Hematopoietic multipotent progenitor cell treated with erythropoietin and hydrocortisone succinate and interleukin-3 and kit ligand, for 17 days (in vitro differentiated cells): ENCODE measurements at places on chromosomes 16 and 17.

- DNase-seq = no peak
Measured at GRCh38 chr17:45334701-45335677, 18.2 kb upstream of the MAP3K14 start.

DNA sequence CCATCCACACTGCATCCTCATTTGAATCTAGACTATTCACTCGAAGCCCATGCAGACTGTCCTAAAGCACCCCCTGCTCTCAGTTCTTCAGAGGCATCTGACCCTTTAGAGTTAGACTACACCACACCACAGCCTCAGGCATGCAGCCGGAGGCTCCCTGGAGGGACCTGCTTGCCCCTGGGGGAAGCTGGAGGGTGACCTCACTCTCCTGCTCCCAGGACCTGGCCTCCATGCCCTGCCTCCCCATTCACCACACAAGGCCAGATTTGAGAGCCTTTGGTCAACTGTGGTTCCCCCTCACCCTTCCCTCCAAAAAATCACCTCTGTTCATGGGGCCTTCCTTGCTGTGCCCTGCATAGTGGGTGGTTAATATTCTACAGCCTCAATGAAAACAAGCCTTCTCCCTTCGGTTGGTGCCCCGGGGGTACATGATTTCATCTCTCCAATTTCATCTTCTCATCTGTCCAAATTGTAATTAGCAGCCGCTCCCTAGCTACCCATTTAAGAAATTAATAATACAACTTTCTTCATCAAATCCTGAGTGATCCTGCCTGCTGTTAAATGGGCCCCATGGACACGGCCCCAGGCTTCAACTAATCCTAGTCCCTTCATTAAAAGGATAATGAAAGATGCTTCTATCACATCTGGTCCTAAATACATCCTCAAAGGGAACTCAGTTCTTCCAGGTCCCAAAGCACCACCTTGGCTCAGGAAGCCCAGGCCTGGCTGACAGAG lies 24.4 kb downstream of the ABCC12 start:
- no peak for DNase-seq

DNA sequence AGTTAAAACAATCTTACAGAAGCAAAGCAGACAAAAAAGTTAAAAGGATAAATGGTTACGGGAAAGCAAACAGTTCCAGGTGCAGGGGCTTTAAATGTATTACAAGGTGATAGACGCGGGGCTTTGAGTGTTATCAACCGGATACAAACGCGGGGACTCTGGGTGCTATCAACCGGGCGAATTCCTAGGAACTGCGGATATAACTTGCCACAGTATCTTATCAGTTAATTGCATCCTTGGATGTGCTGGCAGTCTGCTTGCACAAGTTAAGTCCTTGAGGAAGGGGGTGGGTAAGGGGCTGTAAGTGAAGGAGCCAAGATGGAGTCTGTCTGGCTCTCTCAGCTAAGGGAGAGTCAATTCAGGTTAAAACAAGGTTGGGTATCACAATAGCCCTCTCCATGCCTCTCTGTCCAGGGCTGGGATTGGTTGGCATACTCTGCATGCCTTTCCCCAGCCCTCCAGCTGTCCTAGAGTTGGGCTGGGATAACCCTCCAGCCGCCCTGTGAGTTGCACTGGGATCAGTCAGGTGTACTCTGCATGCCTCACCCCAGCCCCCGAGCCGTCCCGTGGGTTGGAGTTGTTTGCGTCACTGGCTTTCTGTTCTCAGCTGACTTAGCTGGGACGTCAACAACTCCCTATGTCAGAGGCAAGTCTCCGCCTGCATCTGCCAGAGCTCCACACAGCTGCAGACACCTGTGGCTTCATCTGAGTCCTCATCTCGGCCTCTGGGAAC lies 40.9 kb downstream of the TMEM235 start:
- DNase-seq = peak; percentile 22

DNA sequence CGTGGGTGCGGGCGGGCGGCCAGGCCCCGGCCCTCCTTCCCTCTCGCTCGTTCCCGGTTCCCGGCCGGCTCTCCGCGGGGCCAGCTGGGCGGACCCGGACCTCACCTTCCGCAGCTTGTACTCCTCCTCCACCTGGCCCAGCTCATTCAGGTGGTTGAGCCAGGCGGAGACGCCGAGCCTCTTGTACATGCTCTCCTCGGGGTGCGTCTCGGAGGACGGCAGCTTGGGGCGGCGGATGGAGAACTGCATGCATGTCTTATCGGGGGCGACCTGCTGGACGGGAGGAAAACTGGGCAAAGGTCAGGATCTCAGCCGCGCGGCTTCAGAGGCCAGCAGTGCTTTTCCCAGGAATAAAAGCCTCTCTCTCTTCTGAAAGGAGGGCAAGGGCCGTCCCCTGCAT lies 85.4 kb downstream of the TBC1D16 start:
- DNase-seq = no peak

GRCh38 chr16:81946206-81946605 lies 65.1 kb downstream of the SDR42E1 start:
- DNase-seq = no peak

- DNase-seq = no peak
Measured at GRCh38 chr17:5019475-5019956, 15.7 kb downstream of the SLC52A1 start.

GRCh38 chr17:48294020-48294805 lies 135.8 kb downstream of the SKAP1 start:
- no peak for DNase-seq

DNA sequence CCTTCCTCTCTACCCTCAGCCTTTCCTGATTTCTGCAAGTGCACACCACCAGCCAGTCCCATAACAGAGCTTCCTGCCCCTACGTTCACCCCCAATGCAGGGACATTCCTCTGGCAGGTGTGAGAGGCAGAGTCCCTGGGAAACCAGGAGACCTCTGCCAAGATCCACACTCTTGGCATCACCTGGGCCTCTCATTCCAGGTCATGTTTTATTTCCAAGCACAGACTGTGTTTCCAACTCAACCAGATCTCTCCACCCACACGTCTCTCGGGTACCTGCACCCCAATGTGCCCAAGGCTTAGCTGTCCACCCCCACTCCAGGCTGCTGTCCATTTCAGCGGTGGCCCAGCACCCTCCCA lies 21.0 kb upstream of the PHB1 start:
- DNase-seq = no peak

GRCh38 chr17:8475781-8476180 lies 40.1 kb downstream of the NDEL1 start:
- no peak for DNase-seq

DNA sequence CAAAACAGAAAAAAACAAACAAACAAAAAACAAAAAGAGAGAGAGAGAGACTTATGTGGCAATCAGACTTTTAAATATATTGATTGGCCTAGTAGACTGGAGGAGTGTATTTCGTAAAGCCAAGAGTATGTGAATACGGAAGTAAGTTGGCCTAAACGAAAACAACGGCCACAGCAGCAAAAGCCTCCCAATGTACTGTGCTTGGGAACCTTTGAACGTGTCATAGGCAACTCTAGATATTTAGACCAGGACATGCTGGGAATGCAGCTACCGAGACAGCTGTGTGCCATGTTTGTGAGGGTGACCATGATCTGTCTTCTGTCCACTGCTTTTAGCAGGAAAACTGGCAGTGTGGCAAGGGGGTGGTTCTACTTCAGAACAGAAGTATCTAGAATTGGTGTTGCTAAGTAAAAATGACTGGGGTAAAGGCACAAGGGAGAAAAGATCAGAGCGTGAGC lies 7.4 kb downstream of the MAF start:
- no peak for DNase-seq

DNA sequence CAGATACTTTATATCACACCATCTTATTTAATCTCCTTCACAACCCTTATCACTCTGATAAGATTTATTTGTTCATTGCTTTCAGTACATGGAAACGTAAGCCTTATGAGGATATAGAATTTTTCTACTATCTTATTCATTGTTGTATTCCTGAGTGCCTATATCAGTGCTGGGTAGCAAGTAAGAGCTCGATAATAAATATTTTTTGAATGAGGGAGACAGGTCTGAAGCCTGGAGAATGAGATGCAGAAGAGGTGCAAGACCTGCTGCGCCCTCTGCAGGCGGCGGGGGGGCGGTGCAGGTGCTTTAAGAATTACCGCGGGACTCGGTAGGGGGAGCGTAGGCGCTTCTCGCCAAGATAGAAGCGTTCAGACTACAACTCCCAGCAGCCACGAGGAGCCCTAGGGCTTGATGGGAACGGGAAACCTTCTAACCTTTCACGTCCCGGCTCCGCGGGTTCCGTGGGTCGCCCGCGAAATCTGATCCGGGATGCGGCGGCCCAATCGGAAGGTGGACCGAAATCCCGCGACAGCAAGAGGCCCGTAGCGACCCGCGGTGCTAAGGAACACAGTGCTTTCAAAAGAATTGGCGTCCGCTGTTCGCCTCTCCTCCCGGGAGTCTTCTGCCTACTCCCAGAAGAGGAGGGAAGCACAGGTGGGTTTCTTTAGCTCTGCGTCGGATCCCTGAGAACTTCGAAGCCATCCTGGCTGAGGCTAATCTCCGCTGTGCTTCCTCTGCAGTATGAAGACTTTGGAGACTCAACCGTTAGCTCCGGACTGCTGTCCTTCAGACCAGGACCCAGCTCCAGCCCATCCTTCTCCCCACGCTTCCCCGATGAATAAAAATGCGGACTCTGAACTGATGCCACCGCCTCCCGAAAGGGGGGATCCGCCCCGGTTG lies at the start of gene WRAP53:
TSS of gene WRAP53 (plus strand) at position 570 of the 900 bp plus-strand sequence. CDS start at position 742, 172 bp downstream.
- peak; percentile 97 for DNase-seq

DNA sequence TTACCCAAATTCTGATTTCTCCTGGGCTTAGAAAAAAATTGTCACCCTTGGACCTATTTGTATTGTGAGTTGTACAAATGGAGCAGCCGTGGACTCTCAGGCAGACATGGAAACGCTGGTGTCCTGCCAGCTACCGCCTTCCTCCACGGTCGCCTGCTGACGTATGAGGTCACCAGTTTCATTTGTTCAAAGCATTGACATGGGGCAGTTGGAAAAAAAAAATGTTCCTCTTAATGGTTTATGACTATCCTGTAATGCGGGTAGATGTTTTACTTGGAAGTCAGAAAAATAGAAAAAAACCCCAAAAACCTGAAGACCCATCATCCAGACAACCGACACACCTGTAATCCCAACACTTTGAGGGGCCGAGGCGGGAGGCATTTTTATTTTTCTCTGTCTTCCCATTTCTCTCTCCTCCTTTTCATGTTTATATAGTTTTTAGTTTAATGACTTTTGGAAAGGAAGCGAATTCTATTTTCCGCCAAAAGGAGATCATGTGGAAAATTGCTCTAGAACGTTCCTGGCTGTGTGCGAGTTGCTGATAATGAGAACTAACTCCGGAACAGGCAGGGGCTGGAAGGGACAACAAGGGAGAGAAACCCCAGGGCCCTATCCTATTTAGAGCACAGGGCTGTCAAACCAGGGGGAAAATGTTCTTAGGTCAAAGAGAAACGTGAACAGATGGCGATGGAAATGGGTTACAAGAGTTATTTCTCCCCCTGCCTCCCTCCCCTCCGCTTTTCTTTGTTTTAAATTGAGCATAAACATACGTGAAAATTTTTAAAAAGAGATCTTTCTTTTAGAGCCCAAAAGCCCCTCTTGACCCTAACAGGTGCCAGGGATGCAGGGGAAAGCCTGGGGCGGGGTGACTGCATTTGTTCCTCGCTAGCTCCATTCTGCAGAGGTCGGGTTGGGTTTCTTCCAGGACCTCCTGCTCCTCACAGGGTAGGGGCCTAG lies 13.7 kb downstream of the DNAH17 start:
- no peak for DNase-seq

GRCh38 chr16:30185683-30186421 lies 2.5 kb downstream of the CORO1A start:
- DNase-seq = no peak

DNA sequence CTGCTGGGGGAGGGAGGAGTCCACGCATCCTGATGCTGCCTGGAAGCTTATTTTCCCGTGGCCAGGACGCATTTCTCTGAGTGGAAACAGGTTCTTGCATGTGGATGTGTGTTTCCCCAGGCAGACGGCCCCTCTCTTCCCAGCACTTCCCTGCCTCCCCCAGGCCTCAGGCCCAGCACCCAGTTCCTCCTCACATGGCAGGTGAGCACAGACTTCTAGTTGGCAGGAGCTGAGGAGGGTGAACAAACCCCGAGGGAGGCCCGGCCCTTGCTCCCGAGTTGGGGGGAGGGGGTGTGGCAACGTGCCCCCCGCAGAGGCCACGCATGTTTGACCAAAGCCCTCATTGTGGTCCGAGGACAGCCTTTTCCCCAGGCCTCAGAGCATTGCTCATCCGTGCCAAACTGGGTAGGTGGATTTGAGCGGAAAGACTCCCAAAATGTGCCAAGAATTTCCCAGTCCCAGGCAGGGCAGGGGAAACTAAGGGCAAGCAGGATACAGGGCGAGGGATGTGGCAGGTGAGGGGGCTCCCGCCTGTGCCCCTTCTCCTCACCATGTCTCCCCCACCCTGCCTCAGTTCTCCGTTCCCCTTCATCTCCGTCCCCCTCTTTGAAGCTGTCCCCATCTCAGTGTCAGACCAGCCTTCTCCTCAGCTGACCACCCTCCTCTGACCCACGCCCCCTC lies 1.5 kb upstream of the SPEM1 start:
- DNase-seq = no peak

GRCh38 chr17:68993112-68993511 lies 37.9 kb upstream of the ABCA8 start:
- no peak for DNase-seq

- no peak for DNase-seq
Measured at GRCh38 chr16:53745086-53745485, 41.1 kb downstream of the FTO start.

GRCh38 chr16:80936410-80936809 lies 70.3 kb downstream of the CMC2 start:
- DNase-seq = no peak

- no peak for DNase-seq
Measured at GRCh38 chr16:54630284-54630967, 300.2 kb upstream of the IRX5 start.

DNA sequence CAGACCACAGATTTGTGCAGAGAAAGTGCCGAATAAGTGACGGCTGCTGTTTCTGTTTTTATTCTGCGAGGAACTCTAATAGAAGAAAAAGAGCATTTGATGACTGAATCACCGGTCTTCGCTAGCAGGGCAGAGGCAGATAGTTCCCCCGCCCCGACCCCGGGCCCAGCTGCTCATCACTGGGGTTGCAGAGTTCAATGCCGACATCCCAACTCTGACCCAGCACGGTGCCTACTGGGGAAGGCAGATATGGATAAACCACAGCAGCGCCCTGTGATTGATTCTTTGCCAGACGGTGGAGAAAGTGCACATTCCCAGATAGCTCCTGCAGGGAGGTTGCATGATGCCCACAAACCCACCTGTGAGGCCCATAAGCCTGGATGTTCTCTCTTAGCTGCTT lies 357.9 kb upstream of the HSBP1 start:
- no peak for DNase-seq

GRCh38 chr16:82834151-82834815 lies 207.5 kb downstream of the CDH13 start:
- no peak for DNase-seq

GRCh38 chr17:16197276-16197675 lies 18.1 kb downstream of the NCOR1 start:
- DNase-seq = no peak

GRCh38 chr16:15950161-15950854 lies 892 bp downstream of the ABCC1 start:
- peak; percentile 13 for DNase-seq

GRCh38 chr17:80892019-80892855 lies 99.4 kb upstream of the CHMP6 start:
- DNase-seq = peak; percentile 26

GRCh38 chr17:19718613-19719354 lies 2.4 kb upstream of the SLC47A2 start:
- DNase-seq = no peak
